Type B pancreatic cell (in vitro differentiated cells): ENCODE measurements at places on chromosomes 13 and 19. TPM values are rescaled to one million over a fixed set of nuclear protein-coding genes. Genes with fewer than 3 reads are reported as not detected.

ZNF837 gene
- total RNA-seq, result 2.8 and 3.8 TPM in 2 replicates

FXYD1 gene
- 2.0 and 5.3 TPM in 2 replicates for total RNA-seq

CPT1C gene
- 7.8 and 65.0 TPM in 2 replicates for total RNA-seq

AZU1 gene
- 0.41 TPM in 1 of 2 replicates, not detected in the other for total RNA-seq

SLC6A16 gene
- 0.31 and 3.5 TPM in 2 replicates for total RNA-seq

GARIN5A gene
- total RNA-seq, result 1.9 and 5.2 TPM in 2 replicates

PRRG2 gene
- total RNA-seq, result 5.1 and 5.2 TPM in 2 replicates

OVOL3 gene
- total RNA-seq, result not detected in 2 replicates

SELENOV gene
- total RNA-seq, result 1.1 TPM in 1 of 2 replicates, not detected in the other

ELSPBP1 gene
- not detected in 2 replicates for total RNA-seq

RASGRP4 gene
- total RNA-seq, result not detected in 2 replicates

ATP4A gene
- 1.3 and 16.8 TPM in 2 replicates for total RNA-seq

ZNF709 gene
- total RNA-seq, result 3.6 and 5.6 TPM in 2 replicates

CAB39L gene
- total RNA-seq, result 11.4 and 18.1 TPM in 2 replicates

DCT gene
- 19.7 TPM in 1 of 2 replicates, not detected in the other for total RNA-seq

WDR87 gene
- not detected in 2 replicates for total RNA-seq

CACNG8 gene
- 0.05 and 0.97 TPM in 2 replicates for total RNA-seq

PRR19 gene
- 2.2 and 2.4 TPM in 2 replicates for total RNA-seq

PPM1N gene
- 0.48 TPM in 1 of 2 replicates, not detected in the other for total RNA-seq

CELF5 gene
- 0.50 and 2.6 TPM in 2 replicates for total RNA-seq

PEX11G gene
- total RNA-seq, result 4.8 and 5.7 TPM in 2 replicates

APOC1 gene
- total RNA-seq, result 76.3 and 145 TPM in 2 replicates

PSG11 gene
- total RNA-seq, result not detected in 2 replicates

SCAF1 gene
- total RNA-seq, result 75.0 and 78.1 TPM in 2 replicates

IRF2BP1 gene
- total RNA-seq, result 25.5 and 32.2 TPM in 2 replicates

ZNF850 gene
- 10.4 and 11.3 TPM in 2 replicates for total RNA-seq

ZNF93 gene
- total RNA-seq, result 19.2 and 26.3 TPM in 2 replicates

ZNF723 gene
- not detected in 2 replicates for total RNA-seq

CRX gene
- not detected in 2 replicates for total RNA-seq

MAST1 gene
- total RNA-seq, result 1.9 and 3.5 TPM in 2 replicates

TTYH1 gene
- total RNA-seq, result 8.7 and 50.7 TPM in 2 replicates

SLC1A6 gene
- total RNA-seq, result 6.4 and 15.2 TPM in 2 replicates

TTC9B gene
- 0.39 and 0.48 TPM in 2 replicates for total RNA-seq

LILRA5 gene
- total RNA-seq, result not detected in 2 replicates

MEIOSIN gene
- not detected in 2 replicates for total RNA-seq

CYP2A7 gene
- not detected in 2 replicates for total RNA-seq

ICAM5 gene
- 2.3 and 3.8 TPM in 2 replicates for total RNA-seq

MICU2 gene
- total RNA-seq, result 31.5 and 35.7 TPM in 2 replicates

MZT1 gene
- total RNA-seq, result 6.5 and 10.9 TPM in 2 replicates

IFNL1 gene
- total RNA-seq, result not detected in 2 replicates

CGB3 gene
- total RNA-seq, result 6.1 TPM in 1 of 2 replicates, not detected in the other

PSPN gene
- 2.8 and 4.8 TPM in 2 replicates for total RNA-seq

ZNF534 gene
- 0.36 TPM in 1 of 2 replicates, not detected in the other for total RNA-seq

COL4A2 gene
- total RNA-seq, result 38.6 and 145 TPM in 2 replicates
